NCI-H526 (cell line): ENCODE measurements at places on chromosomes 5 and 9.

- DNase-seq: peak; percentile 73
These were observed 212.0 kb upstream of the KIF2A start for GRCh38 chr5:62093976-62094375.

GRCh38 chr9:12194731-12195130, 498.5 kb upstream of the TYRP1 start:
- DNase-seq: no peak

DNA sequence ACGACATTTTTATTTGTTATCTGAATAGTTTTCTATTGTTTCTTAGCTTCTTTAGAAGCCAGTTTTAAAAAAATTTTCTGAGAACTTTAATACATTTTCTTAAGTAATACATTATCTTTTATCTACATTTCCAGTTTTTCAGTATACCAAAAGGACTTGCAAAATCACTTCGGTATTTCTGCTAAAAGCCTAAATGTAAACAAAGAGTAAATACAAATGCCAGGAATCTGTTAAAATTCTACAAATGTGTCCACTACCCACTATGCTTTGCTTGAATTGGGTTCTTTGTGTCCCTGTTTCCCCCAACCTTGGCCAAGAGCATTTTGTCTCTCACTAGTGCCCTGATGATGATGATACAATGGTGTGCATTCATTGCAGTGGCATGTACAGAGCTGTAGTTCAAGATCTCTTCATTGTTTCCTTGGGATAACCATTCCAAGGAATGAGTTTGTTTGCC, 611.2 kb downstream of the NR2F1-AS1 start:
- DNase-seq: no peak

- DNase-seq: no peak
These were observed 84.7 kb upstream of the MAST4 start for GRCh38 chr5:66511491-66511890.

DNA sequence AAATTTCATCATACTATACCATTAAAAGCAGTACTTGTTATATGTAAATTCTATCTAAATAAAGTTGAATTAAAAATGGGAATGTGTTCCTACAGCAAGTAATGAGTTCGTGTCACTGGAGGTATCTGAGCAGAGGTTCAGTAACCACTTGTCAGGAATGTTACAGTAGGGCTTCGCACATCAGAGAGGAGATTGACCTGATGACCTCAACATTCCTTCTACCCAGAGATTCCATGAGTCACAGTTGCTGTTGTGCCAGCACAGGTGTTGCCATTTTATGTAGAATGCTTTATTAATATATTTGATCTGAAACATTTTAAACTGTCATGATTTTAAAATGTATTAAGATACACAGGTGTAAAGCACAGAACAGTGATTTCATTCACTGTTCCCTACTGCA, 60.3 kb downstream of the STX17 start:
- no peak for DNase-seq

DNA sequence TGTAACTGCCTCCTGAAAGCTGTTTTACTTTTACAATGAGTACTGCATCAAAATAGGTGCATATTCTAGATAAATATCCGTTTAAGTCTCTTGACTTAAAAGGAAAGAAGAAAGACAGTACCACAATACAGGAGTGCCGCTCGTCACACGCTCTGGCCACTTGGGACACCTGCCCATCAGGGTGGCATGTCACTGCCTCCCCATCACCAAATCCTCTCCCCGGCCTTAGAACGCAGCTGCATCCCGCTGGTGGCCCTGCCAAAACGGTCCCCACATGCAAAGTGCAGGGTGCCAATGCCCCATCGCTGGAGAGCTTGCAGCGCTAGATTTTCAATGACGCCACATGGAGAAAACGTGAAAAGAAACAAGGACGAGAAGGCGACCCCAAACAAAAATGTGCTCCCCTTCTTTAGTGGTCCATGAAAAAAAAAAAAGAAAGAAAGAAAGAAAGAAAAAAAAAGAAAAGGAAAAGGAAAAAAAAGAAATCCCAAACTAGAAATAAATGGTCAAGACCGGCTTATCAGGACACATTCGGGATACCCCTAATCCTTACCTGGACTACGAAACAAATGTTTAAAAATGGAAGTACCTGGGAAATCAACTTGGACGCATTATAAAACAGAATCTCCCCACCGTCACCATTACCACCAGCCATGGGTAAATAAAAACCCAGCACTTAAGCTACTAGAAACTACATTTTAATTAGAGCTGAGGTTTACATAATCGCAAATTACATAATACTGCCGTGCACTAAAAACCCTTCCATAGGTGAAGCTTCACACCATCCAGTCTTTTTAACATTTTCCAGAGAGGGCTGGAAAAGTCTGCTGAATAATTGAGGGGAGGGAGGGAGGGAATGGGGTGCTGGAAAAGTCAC, 1.0 kb downstream of the ANKH start:
- peak; percentile 42 for DNase-seq

- no peak for DNase-seq
These were observed 26.6 kb downstream of the PTPDC1 start for GRCh38 chr9:94110821-94111252.

- no peak for DNase-seq
These were observed 7.8 kb downstream of the HIGD2A start for GRCh38 chr5:176396330-176396729.

DNA sequence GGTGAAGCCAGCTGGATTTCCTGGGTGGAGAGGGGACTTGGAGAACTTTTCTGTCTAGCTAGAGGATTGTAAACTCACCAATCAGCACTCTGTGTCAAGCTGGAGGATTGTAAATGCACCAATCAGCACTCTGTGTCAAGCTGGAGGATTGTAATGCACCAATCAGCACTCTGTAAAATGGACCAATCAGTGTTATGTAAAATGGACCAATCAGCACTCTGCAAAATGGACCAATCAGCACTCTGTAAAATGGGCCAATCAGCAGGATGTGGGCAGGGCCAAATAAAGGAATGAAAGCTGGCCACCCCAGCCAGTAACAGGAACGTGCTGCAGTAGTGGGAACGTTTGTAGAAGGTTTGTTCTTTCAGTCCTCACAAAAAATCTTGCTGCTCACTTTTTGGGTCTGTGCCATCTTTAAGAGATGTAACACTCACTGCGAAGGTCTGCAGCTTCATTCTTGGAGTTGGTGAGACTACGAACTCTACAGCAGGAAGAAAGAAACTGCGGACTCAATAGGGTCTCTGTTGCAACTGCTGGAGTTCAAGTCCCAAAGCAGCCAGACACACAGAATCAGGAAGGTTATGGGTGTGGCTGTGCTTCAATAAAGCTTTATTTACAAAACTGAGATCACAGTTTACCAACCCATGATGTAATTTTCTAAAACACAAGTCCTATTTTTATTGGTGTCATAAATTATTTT, 145.7 kb upstream of the ERCC6L2 start:
- DNase-seq: no peak

GRCh38 chr5:151004499-151004898, 15.9 kb upstream of the GPX3 start:
- DNase-seq: no peak

DNA sequence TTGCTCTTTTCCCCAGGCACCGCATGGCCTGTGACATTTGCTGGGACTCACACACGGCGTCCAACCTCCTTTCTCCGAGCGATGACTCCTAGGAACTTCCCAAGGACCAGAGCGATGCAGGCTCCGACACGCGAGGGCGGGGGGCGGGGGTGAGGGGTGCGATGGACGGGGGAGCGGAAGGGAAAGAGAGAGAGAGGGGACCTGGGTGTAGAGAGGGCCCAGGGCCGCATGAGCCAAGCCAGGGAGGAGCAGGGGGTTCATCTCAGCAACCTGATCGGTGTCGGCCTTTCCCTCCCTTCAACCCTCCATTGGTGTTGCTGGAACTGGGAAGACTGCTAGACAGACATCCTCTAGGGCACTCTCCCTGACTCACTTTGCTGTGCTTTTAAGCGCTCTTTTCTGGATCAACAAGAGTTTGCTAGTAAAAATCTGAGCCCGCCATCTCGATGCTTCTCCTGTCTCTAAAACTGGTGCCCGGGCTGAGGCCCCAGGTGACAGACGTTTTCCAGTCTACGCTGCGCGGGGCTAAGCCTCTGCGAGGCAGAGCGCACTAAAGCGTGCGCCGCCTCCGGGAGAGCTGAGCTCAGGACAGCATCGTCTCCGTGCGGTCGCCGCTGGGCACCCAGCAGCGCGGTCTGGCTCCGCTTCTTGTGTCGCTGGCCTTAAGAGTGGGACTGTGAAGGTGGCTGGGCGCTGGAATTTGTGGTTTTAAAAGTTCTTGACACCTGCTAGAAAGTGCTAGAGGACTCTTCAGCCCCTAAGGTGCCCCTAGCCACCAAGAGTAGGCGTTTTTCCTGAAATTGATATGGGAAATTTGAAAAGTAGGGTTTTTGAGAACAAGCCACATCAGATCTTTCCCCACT, 1.0 kb upstream of the TSLP start:
- no peak for DNase-seq

DNA sequence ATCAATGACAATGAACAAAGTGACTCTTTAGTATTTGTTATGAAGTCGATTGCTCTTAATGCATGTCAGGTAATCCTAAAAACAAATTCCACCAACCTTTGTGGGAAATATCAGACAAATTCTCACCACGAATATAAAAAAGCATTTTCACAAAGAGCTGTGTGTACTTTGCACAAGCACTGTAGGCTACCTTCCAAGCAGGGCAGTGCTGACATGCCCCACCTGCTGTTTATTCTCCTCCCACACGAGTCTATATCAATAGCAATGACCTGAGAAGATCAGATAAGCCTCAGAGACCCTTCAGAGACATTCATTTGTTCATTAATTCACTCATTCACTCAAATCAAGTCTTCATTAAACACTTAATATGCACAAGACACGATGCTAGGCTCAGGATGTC, 469.1 kb downstream of the ZSWIM6 start:
- no peak for DNase-seq

- DNase-seq: no peak
These were observed 13.9 kb downstream of the IPPK start for GRCh38 chr9:92655896-92656536.

GRCh38 chr5:180423133-180423532, 70.0 kb upstream of the GFPT2 start:
- no peak for DNase-seq

DNA sequence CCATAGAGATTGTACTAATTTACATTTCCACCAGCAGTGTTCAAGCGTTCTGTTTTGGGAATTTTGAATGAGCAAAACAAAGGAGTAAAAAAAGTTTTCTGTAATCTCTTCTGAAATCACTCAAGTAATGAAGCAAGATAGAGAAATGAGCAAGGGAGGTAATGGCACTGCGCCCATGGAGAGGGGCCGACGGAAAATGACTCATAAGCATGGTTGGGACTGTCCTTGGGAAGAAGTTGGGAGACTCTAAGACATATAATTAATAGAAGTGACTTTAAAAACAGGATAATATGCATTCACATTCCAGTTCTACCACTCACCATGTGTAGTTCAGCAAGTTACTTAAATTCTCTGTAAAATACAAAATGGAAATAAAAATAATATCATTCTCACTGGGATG, 62.5 kb upstream of the C5orf46 start:
- DNase-seq: no peak

DNA sequence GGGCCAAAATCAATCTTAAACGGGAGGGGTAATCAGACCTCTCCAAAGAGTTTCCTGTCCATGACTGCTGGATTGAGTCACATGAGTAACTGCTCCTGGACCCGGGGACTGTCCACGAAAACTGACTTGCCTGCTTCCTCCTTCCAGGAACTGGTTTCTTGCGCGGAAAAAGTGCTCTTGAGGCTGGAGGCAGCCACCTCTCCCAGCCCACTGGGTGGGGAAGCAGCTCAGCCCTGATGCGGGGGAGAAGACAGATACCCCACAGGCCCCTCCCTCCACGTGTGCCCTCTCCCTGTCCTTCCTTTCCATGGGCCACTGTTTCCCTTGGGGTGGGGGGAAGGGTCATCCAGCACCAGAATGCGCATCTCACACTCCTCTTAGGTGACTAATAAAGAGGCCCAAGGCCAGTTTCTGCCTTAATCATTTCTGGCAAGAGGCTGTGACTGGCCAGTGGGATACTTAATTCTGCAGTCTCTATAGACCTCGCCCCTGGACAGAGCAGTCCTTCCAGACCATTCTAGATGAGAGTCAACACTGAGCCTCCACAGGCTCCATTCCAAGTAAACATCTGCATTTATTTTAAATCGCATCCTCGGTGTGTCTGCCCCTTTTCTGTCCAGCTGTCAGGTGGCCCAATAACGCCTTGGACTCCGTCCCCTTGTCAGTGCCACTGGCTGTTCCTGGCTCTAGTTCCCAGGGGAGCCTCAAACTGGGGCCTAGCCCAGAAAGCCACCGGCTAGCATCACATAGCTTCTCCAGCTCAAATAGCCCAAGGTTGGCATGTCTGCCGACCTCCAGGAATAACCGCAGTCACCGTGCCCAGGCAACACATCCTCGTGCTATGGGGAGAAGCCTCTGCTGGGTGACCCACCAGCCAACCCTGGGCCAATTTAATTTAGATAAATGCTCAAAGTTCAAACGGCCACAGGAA, 12.0 kb downstream of the REXO4 start:
- no peak for DNase-seq

- DNase-seq: no peak
These were observed 43.5 kb upstream of the RASGRF2 start for GRCh38 chr5:80916676-80917075.

DNA sequence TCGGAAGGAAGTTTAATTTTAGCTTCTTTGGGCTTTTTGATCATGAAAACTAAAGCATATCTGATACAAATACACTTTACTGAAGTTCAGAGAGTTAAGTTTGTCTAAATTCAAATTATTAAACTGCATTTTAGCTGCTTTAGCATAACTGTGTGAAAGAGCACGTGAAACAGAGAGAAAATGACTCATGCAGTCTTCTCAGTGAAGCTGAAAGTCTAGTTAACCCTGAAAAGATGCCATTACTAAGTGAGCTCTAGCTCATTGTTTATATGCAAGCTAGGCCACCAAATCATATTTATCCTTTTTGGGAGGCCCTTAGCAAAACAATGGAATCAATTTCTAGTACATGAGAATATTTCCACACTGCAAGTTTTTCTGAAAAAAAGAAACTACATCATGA, 27.6 kb downstream of the TPD52L3 start:
- DNase-seq: no peak

DNA sequence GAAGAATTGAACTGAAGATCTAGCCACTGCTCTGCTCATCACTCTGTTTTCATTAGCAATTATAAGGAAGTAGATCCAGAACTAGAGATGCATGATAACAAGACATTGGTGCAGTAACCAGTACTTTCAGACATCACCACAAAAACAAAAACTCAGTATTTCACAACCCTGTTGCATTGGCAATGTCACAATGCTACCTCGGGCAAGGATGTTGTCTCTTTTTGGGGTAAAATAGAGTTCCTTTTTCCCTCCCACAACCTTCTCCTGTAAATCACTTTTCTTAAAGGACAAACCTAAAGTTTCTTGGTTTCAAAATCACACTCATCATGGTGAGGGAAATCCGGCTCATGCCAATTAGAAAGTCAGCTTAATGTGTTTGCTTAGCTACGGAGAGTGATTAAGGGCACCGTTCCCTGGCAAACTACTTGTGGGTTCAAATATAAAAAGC, 420.1 kb upstream of the MEF2C start:
- DNase-seq: no peak

GRCh38 chr5:112202694-112203093, 216.4 kb downstream of the EPB41L4A start:
- no peak for DNase-seq

GRCh38 chr5:91095786-91096385, 287.2 kb downstream of the ARRDC3 start:
- peak; percentile 26 for DNase-seq
